ENCODE measurements at places on chromosomes 13 and 19. TPM values are rescaled to one million over a fixed set of nuclear protein-coding genes. Genes with fewer than 3 reads are reported as not detected.
A peak's percentile ranks its signal among the peaks of the same experiment; 100 is the strongest.

Gene AP1M2
- not detected for total RNA-seq

Gene VSTM1
- not detected for total RNA-seq

DNA sequence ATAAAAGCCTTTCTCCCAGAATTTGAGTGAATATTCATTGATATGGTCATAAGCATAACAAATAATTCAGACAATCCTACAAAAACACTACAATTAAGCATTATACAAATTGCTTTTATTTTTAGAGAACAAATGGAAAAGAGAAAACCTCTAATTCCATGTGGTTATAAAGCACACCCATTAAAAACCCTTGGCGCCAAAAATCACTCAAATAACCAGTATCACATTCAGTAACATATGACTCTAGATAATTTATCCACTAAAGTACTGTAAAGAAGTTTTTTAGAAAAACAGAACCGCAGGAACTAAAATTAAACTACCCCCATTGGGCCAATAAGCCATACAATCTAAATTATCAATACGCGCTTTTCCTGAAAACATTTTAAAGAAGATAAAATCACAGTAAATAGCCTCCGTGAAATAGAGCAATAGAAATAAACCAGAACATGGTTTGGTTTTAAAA lies 569 bp downstream of the LCP1 start:
- peaks cover 2% of the 10 kb centered on the region for H3K27me3 ChIP-seq
- no peak overlapping the region for H3K4me3 ChIP-seq
- no peak for DNase-seq
- H3K27ac ChIP-seq = no peak overlapping the region
- no peaks in the 10 kb centered on the region for H3K4me1 ChIP-seq
- H3K36me3 ChIP-seq = no peaks in the 10 kb centered on the region

- H3K4me1 ChIP-seq = no peaks in the 10 kb centered on the region
- H3K36me3 ChIP-seq = no peaks in the 10 kb centered on the region
- H3K27me3 ChIP-seq = peaks cover 14% of the 10 kb centered on the region
These were observed 87.4 kb downstream of the SLC15A1 start for GRCh38 chr13:98664924-98665637.

- H3K4me1 ChIP-seq = no peaks in the 10 kb centered on the region
- no peaks in the 10 kb centered on the region for H3K27me3 ChIP-seq
- DNase-seq = no peak
- H3K36me3 ChIP-seq = no peaks in the 10 kb centered on the region
- H3K27ac ChIP-seq = no peak overlapping the region
These were observed 237.6 kb downstream of the DNAJC15 start for GRCh38 chr13:43260999-43261398.

DNA sequence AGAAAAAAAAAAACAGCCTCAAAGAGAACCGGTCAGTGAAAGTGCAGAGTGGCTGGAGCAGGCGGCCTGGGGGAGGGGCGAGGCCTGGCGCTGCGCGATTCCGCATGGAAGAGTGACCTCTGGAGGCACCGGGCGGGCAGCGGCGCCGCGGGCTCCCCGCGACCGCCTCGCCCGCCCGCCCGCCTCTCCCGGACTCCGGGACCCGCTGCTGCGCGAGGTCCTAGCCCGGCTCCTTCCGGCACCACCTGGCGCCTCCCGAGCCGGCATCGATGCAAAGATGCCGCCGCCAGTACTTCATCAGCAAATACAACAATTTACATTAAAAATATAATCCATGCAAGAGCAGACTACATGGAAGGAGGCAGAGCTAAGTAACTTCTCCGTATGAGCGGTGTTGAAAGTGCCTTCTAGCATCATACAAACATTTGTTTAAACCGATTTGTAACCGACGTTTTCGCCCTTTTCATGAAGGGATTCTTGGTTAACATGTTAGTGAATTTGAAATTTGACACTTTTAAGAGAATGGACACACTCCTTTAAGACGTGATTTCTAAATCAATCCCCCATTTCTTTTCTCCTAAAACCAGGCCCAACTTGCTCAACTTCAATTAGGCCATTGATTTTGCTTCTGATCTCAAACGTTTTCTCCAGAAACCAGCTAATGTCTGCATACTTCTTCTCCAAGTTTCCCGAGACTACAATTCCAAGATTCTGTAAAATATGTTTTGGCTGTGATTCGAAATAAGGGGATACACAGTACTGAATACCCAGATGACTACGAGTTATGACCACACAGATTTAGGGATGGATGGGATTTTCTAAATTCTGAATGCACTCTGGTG lies 2.1 kb downstream of the EFNB2 start:
- peak; percentile 81 for DNase-seq
- peaks cover 45% of the 10 kb centered on the region for H3K4me1 ChIP-seq
- H3K27ac ChIP-seq = peak overlapping the region; percentile 85
- peak overlapping the region; percentile 95 for H3K4me3 ChIP-seq

DNA sequence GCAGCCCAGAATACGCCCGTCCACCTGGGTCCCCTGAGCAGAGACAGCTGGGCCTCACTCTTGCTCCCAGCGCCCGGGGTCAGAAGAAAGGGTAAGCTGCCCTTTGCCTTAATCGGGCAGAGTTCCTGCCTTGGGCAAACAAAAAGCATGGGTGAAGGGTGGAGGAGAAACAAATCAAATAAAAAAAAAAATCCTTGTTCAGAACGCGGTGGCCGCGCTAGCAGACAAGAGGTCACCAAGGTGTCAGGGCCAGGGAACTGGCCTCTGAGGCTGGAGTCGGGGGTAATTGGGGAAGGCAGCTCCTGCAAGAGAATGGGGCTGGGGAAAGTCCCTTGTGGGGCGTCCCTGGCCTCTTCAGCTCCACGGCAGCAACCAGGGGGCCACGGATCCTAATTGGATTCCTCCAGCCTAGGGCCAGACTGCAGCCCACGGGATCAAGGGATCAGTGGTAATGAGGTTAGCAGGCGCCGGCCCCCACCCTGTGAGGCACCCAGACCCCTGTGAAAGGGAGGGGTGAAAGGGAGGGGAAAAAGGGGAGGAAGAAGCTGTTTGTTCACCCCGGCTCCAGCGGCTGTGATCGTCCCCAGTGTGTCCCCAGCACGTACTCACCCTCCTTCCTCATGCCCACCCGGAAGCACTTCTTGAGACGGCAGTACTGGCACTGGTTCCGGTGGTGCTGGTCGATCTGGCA lies 5.5 kb downstream of the NR2F6 start:
- no peak for DNase-seq
- H3K27ac ChIP-seq = no peak overlapping the region
- H3K4me1 ChIP-seq = peaks cover 12% of the 10 kb centered on the region
- no peak overlapping the region for H3K4me3 ChIP-seq
- H3K36me3 ChIP-seq = peaks cover 4% of the 10 kb centered on the region

DNA sequence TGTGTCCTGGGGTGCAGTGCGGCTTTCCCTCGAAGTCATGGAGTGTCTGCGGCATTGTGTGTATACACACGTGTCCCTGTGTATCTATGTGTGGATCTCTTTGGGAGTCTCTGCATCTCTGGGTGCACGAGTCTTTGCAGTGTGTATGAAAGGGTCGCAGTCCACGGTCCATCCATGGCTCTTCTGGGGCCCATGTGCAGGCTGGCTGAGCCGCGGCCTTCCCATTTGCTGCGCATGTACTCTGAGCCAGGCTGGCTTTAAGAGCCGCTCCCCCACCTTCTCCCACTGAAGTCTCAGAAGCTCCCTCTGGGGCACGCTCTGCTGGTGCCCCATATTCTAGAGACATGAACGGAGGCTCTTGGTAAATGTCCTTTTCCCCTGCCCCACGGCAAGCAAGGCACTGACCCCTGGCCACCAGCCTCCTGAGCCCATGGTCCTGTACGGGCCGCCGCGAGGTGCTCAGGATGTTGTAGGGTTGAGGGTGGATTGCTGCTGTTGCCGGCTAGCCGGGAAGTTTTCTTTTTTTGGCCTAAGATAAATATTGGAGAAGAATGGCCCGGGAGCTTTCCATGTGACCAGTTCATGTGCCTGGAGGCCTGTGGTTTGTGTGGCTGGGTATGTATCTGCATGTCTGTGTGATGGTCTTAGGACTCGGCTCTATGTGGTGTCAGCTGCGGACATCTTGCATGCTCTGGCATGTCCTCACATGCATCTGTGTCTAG lies 31.9 kb downstream of the PAK4 start:
- no peaks in the 10 kb centered on the region for H3K36me3 ChIP-seq
- no peak overlapping the region for H3K4me3 ChIP-seq
- peak; percentile 23 for DNase-seq
- H3K27me3 ChIP-seq = no peaks in the 10 kb centered on the region
- no peak overlapping the region for H3K27ac ChIP-seq

- H3K27ac ChIP-seq = no peak overlapping the region
- H3K36me3 ChIP-seq = peaks cover 2% of the 10 kb centered on the region
- H3K4me1 ChIP-seq = no peaks in the 10 kb centered on the region
- no peak overlapping the region for H3K4me3 ChIP-seq
These were observed 17.5 kb downstream of the BORA start for GRCh38 chr13:72745260-72745659.

- H3K27me3 ChIP-seq = no peaks in the 10 kb centered on the region
- no peak for DNase-seq
These were observed 33.2 kb upstream of the TFDP1 start for GRCh38 chr13:113551081-113552000.

DNA sequence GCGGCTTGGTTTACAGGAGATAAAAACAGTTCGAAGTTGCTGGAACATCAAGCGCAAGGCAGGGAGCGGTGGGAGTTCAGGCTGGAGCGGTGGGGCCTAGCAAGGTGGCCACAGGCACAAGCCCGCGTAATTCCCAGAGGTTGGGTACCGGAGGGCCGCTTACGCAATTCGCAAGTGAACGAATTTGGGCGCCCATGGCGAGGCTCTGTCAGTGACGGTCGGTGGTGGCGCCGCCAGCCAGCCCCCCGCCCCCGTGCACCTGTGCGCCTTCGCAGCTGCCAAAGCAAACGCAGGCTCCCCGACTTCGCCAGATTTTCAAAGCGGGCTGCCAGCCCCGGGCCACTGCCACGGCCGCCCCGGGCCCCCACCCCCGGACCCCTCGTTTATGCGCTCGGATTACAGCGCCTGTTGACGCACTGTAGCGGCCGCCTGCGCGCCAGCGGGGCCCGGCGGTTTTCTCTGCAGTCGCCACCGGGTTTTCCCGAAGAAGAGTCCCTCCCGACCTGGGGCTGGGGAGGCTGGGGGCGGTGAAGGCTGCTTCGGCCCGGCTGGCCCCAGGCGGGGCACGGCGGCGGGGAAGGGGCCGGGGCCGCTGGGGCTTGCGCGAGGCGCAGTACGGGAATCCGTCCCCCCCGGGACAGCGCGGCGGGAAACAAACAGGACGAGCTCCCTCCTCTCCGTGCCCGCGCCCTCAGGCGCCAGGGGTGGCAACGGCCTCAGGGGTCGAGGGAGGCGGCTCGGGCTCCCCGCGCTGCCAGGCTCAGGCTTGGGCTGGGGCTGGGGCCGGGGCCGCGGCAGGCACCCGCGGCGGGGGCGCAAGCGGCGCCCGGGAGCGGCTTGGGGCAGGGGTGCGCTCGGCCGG lies 709 bp downstream of the N4BP2L1 start:
- H3K4me1 ChIP-seq = peaks cover 13% of the 10 kb centered on the region
- H3K36me3 ChIP-seq = no peaks in the 10 kb centered on the region
- H3K4me3 ChIP-seq = peak overlapping the region; percentile 79
- H3K27ac ChIP-seq = no peak overlapping the region

- peaks cover 16% of the 10 kb centered on the region for H3K4me1 ChIP-seq
- H3K27me3 ChIP-seq = no peaks in the 10 kb centered on the region
These were observed 830.8 kb downstream of the DIAPH3 start for GRCh38 chr13:59332966-59333365.

GRCh38 chr13:110062077-110062776 lies 244.7 kb downstream of the COL4A1 start:
- no peak overlapping the region for H3K4me3 ChIP-seq
- H3K27ac ChIP-seq = no peak overlapping the region
- H3K27me3 ChIP-seq = no peaks in the 10 kb centered on the region
- no peaks in the 10 kb centered on the region for H3K4me1 ChIP-seq

- H3K27ac ChIP-seq = no peak overlapping the region
- H3K27me3 ChIP-seq = no peaks in the 10 kb centered on the region
- H3K36me3 ChIP-seq = no peaks in the 10 kb centered on the region
- no peaks in the 10 kb centered on the region for H3K4me1 ChIP-seq
- DNase-seq = no peak
These were observed 1523.2 kb downstream of the UQCRFS1 start for GRCh38 chr19:27689734-27690241.

- DNase-seq = no peak
- H3K4me3 ChIP-seq = no peak overlapping the region
- peaks cover 11% of the 10 kb centered on the region for H3K27me3 ChIP-seq
- no peaks in the 10 kb centered on the region for H3K36me3 ChIP-seq
- H3K27ac ChIP-seq = no peak overlapping the region
- H3K4me1 ChIP-seq = no peaks in the 10 kb centered on the region
These were observed 218.4 kb downstream of the B3GLCT start for GRCh38 chr13:31418186-31418585.

DNA sequence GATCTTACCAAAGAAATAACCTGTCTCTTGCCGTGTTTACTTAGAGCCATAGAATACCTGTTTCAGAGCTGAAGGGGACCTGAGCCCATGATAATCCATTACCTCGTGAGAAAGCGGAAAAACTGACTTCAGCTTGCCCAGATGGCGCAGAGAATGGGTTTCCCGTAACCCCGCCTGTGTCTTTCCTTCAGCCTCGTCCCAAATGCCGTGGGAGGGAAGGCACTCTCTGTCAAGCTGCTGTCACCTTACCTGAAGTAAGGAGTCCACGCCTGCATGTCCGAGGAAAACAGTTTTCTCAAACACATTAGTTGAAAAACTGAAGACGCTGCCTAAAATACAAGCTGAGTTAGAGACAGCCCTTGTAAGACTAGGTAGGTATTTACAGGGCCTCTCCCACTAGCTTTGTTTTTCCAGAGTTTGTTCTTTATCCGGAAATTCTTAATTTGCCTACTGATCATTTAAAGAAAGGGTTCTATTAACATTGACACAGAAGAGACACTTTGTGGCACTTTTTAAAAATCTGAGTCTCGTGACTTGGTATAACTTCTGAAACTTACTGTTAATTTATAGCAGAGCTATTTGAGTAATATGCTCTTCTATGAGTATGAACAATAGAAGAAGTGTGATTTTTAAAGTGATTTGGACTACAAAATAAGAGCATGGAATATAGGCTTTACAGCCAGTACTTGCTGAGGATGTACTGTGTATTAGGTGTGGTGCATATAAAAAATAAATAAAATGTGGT lies 1.3 kb upstream of the INTS6 start:
- peak overlapping the region; percentile 93 for H3K27ac ChIP-seq
- H3K36me3 ChIP-seq = peaks cover 13% of the 10 kb centered on the region
- H3K27me3 ChIP-seq = no peaks in the 10 kb centered on the region
- peaks cover 20% of the 10 kb centered on the region for H3K4me1 ChIP-seq
- peak; percentile 58 for DNase-seq
- H3K4me3 ChIP-seq = peak overlapping the region; percentile 27

GRCh38 chr13:83232626-83233025 lies 649.6 kb downstream of the SLITRK1 start:
- no peak for DNase-seq
- no peaks in the 10 kb centered on the region for H3K4me1 ChIP-seq
- no peak overlapping the region for H3K4me3 ChIP-seq
- H3K27me3 ChIP-seq = no peaks in the 10 kb centered on the region

Data from endothelial cell of umbilical vein (primary cell).